ENCODE measurements at places on chromosomes 11 and 22.

GRCh38 chr22:46728470-46728869 is 9.6 kb downstream of the CERK start:
- DNase-seq = no peak

DNA sequence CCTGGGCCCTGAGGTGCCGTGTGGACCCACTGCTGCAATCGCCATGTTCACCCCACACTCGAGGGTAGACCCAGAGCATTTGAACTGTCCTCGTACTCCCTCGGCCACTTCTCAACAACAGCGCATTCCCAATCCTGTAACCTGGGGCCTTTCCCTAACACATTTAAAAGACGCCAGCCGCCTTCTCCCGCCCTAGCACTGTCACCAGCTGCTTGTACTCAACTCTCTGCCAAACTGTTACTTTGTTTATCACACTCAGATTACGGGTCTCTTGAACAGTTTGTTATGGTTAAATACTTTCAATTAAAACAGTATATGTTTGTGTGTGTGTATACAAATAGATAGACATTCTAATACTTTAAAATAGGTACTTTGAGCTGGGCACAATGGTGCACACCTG is 20.7 kb downstream of the CDKN1C start:
- DNase-seq = no peak

DNA sequence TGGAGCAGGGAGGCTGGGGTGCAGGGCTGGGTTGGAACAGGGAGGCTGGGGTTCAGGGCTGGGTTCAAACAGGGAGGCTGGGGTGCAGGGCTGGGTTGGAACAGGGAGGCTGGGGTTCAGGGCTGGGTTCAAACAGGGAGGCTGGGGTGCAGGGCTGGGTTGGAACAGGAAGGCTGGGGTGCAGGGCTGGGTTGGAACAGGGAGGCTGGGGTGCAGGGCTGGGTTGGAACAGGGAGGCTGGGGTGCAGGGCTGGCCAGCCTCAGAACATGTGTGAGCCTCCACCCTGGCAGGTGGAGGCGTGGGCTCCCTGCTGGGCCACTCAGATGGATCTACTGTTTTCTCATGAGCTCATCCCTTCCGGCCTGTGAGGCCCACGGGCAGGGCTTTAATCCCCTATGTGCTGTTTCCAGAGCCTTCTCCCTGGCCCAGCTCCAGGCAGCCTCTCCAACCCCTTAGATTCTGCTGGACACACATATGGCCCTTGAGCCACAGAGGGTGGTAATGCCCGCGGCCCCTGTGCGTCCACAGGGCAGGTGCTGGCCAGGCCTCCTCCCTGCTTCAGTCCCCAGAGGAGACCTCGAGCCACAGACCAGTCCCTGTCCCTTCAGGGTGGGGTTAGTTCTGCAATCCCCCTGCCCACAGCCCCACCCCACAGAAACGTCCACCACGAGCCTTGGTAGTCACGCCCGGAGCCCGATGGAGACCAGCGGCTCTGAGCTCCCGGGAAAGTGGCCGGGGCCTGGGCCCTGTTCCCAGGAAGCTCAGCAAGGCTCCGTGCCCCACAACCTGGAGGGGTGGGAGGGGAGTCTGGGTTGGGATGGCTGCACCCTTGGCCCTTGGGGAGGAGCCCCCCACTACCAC is 197.9 kb downstream of the BRD1 start:
- peak; percentile 40 for DNase-seq

DNA sequence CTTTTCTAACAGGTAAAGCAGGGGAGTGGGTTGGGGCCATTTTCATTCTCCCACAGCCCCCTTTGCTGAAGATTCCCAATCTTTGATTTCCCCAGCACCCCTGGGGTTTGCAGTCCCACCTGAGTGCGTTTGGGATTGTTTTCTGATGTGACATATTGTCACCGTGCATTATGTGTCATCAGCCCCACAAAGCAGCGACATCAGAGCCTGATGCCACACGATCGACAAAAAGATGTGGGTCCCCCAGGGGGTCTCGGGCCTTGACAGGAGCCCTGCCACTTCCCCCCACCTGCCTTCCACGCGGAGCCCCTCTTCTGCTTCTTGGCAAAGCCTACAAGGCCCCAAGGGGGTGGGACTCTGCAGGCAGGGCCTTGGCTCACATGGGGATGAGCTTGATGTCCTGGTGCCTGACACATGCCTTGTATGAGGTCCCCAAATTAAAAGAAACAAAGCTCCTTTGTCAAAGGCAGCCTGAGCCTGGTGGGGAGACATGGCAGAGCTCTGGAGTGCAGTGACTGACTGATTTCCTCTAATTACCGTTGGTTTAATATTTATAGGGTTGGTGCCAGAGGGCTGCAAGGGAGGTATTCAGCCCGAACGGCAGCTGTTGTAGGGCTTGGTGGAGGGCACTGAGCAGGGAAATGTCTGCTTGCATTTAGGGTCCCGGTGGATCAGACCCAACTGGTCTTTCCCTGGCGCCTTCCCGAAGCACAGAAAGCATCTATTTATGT is 149.2 kb downstream of the MIAT start:
- no peak for DNase-seq

GRCh38 chr11:117337076-117337475 is 9.4 kb downstream of the CEP164 start:
- no peak for DNase-seq

- DNase-seq = no peak
Measured at GRCh38 chr11:16406226-16406625, 49.9 kb upstream of the SOX6 start.

DNA sequence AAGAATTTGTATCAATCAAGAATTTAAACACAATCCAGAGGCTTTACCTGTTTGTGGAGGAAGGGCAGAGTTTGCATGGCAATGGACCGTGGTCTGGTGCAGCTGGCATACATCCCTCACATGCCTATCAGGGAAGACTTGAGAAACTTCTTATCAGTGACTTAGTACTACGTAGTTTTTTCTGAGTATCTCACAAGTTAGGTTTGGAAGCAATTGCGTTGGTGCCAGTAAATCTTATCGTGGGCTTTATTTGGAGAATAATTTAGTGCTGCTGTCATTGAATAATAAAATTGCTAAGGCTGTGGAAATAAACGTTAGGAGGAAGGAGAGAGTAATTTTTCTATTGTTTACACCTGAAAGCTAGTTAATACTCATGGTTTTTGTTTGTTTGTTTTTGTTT is 72.3 kb downstream of the PRMT3 start:
- DNase-seq = no peak

DNA sequence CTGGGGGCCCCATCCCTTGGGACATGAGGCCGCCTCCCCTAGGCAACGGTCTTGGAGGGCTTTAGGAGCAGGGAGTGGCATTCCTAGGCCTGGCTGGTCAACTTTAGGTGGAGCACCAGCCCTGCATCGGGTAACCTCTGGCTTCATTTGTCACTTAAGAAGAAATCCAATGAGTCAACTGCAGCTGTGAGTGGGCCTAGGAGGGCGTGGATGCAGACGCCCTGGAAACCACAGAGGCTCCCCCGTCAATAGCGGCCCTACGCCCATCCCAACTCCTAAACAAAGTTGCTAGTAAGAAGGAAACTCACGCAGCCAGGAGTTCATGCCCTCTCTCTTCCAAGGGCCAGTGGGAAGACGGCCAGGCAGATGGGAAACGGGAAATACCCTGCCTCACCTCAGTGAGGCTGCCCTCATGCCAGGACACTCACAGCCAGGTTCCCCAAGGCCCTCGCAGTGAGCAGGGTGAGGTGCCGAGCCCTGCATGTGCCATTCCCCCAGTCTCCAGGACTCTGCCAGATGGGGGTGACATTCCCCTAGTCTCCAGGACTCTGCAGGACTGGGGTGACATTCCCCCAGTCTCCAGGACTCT is 20.8 kb downstream of the BID start:
- no peak for DNase-seq

DNA sequence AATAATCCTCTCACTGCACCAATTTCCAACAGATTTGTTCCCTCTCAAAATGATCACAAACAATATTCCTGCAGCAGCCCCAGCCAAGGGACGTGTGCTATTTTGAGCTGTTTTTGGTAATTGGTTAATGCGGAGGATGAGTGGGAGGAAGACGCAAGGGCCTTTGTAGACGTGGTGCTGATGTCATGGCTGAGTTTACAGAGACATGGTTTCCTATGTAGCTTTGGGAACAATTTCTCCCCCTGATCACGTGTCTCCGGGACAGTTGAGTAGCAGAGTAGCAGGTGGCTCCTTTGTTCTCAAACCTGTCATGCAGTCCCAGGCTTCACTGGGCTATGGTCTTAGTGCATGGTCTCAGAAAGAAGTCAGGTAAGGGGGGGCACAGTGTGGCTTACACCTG is 183.2 kb upstream of the NECTIN1 start:
- DNase-seq = no peak

GRCh38 chr11:35138606-35138942 is 397 bp upstream of the CD44 start:
- no peak for DNase-seq

DNA sequence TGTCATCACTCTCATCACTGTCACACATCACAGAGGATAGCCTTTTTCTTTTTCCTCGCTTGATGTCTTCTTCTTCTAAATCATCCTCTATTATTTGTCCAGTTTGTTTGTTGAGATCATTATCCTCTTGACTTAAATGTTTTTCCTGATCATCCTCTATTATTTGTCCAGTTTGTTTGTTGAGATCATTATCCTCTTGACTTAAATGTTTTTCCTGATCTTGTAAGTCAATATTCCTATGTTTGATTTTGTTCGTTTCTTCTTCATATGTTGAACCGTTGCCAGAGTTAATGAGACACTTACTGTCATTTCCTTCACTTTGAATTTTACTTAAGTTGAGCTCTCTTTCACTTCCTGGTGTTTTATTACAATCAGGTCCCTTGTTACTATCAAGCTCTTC is 5.6 kb downstream of the CCDC82 start:
- DNase-seq = no peak

DNA sequence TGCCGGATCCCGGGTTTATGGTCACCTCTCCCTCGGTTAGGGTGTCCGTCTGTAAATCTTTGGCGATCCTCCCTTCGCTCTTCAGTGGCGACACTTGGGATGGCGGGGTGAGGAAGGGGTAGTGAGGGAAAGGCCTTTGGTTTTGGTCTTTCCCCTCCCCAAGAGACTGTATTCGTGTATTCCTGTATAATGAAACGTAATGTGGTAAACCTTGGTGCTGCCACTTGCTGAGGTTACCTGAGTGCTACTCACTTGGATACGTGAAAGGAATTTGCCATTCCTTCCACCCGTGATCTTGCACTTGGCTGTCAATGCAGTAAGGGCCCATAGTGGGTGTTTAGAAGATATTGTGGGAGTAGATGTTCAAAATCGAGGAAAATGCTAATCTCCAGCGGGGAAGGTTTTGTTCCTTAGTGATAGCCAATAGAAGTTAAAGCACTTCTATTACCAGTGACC is 578 bp upstream of the NUP160 start:
- no peak for DNase-seq

GRCh38 chr11:98061858-98062257 is 958.9 kb upstream of the CNTN5 start:
- no peak for DNase-seq

Data from aorta (tissue), 5 donors.